GM03348 (cell line): ENCODE measurements at places on chromosomes 7 and 10.

- DNase-seq: no peak
These were observed 125.6 kb downstream of the FANK1 start for GRCh38 chr10:126021833-126022500.

- DNase-seq: no peak
These were observed 126.5 kb upstream of the HABP2 start for GRCh38 chr10:113426181-113426877.

- no peak for DNase-seq
These were observed 209.1 kb downstream of the CREB5 start for GRCh38 chr7:28621369-28621841.

DNA sequence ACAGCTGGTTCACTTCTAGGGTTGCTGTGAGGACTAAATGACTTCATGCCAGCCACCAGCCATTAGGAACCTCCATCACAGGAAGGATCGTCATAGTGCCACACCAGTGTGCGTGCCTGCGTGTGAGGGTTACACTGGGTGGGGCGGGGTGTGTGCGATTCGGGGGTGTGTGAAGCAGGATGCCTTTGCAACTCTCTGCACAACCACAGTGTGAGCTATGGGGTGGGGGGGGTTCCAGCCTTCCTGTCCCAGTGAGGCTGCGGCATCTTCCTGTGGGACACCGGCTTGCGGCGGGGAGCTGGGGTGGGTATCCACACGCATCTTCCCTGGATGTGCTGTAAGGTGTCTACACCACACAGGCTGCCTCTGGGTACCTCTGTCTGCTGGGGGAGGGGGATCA lies 6.9 kb upstream of the ELFN1 start:
- no peak for DNase-seq

GRCh38 chr10:43093423-43094076 lies 16.7 kb downstream of the RET start:
- peak; percentile 45 for DNase-seq

DNA sequence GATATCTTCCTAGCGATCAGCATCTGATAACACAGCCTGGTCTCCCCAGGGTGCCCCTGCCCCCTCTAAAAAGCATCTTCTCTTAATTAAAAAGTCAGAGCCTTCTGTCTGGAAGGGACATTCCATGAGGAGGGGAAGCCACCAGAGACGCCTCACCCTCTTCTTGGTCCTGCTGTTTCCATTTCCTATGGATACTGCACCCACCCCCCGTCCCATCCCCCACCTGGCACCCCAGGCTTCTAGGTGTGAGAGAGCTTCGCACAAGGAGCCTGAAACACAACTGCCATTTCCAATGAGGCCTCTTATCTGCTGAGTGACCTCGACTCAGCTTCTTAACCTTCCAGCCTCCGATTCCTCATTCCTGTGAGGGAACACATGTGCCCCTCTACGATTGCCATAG lies 51.4 kb downstream of the COL13A1 start:
- DNase-seq: no peak

DNA sequence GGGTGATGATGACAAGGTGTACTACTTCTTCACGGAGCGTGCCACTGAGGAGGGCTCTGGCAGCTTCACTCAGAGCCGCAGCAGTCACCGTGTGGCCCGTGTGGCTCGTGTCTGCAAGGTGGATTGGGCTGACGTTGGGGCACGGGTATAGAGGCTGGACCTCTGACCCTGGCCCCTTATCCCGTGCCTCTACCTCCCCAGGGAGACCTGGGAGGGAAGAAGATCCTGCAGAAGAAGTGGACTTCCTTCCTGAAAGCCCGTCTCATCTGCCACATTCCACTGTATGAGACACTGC lies 8.4 kb downstream of the MRPL43 start:
- DNase-seq: no peak

DNA sequence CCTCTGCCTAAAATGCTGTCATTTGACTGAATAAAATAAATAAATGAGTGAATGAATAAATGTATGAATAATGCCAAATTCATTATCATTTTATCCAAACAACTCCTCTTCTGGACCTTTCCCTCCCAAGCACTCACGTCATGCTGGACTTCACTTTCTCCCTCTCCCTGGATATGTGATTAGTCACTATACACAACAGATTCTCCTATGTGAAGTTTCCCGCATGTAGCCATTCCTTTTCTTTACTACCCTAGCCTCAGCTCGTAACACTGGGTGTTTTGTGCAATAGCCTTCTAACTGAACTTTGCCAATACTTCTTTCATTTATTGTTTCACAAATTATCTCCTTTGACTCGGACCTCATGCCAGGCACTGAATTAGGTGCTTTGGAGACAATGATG lies 87.6 kb upstream of the IL6 start:
- no peak for DNase-seq

- DNase-seq: no peak
These were observed 68.4 kb upstream of the PDCD4 start for GRCh38 chr10:110803239-110803749.

GRCh38 chr7:152760854-152761748 lies 1.5 kb downstream of the ACTR3B start:
- DNase-seq: no peak

- no peak for DNase-seq
These were observed 13.1 kb upstream of the SLC26A3 start for GRCh38 chr7:107816011-107816566.

GRCh38 chr10:11975795-11976194 lies 66.8 kb downstream of the UPF2 start:
- DNase-seq: no peak

DNA sequence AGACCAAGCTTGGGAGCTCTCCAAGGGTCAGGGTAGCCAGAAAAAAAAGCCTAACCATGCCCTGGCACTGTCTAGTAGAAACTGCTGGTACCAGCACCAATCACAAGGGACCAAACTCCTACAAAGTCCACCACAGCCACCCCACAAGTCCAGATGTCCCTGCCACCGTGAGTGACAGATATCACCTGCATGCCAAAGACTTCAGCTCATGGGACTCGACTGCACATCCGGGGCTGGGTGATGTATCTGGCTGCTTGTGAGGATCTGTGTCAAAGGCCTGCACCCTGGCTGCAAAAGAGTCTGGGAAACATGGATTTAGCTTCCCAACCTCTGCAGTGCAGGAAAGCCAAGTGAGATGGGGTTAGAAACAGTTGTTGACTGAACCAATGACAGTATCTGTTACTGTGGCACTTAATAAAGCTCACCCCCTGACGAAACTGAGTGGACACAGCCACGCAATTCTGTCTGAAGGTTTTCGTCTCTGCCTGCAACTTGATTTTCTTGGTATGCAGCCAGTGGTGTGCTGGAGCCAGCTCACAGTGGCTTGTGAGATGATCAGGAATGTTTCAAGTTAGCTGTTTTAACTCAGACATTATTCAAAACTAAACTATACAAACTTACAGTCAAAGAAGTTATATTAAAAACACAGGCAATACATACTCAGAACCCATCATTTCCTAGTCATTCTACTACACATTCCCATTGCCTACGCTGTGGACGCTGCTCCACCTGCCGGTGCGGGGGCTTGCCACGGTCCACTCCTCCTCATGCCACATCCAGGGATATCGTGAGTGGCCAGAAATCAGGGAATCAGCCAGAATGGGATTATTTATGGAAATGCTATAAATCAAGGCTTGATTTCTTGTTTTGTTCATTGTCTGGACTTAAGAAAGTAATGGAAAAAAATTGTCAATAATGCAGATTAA lies 9.2 kb downstream of the ZNF488 start:
- peak; percentile 68 for DNase-seq

GRCh38 chr10:79223091-79224048 lies 123.9 kb upstream of the PPIF start:
- no peak for DNase-seq

GRCh38 chr7:138459413-138460175 lies 465 bp upstream of the TRIM24 start:
- DNase-seq: peak; percentile 99

GRCh38 chr10:107807836-107808235 lies 643.3 kb upstream of the SORCS1 start:
- DNase-seq: no peak

DNA sequence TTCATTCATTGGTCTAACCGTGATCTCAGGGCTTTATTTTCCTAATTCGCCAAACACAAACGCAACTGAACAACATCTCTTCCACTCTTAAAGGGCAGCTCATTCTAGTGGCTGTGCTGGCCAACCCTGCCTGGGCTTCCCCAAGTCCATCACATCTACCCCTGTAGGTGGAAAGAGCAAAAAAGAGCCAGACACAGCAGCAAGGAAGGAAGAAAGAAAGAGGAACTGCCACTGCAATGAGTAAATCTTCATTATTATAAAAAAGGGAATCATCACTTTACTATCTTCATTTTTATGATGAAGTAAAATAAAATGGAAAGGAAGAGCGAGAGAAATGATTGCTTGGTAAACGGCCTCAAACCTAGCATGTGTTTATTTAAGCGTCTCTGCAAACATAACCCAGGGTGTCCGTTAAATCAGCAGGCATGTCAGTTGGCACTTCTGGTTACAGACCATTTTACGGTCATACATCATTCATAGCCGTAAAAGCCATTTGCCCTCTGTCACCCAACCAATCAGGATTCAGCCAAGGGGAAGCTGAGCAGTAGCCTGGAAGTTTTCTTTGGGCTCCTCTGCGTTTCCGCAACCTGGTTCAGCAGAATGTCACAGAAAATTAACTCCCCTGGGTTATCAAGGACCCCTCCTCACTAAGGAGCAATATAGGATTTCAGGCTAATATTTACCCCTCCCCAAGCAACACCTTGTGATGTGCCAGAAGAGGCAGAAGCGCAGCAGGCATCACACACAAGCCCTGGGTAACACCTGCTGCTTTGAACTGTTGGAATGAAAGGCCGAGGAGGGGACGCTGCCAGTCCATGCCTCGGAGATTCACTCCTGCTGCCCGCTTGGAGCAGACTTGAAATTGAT lies 234.0 kb downstream of the SNX10 start:
- no peak for DNase-seq

DNA sequence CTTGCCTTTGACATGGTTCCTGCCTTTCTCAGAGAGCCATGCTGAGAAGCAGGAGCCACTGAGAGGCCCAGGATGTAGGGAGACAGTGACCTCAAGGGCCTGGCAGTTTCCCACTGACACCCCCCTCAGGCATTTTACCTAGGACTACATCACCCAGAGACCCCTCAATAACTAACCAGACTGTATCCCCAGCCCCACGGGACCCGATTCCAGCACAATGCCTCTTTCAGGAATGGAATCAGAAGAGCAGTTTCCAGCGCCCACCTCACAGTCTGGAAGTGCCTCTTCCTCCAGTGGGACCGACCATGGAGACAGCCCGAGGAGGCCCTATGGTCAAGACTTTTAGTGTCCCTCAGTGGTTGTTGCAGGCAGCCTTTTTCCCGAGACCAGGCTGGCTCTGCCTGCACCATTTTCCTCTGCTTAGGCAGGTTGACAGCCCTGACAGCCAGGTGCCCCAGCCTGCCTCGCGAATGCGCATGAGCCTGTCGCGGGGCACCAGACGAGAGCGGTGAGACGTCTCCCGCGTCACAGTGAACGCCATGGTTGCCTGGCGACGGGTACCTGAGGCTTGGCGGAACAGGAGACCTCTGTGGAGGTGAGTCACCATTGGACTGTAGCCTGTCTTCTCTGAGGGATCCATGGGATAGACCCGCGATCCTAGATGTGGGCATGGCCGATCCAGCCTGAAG lies 28.4 kb upstream of the ZNF273 start:
- no peak for DNase-seq

- DNase-seq: no peak
These were observed 477.2 kb downstream of the GPAM start for GRCh38 chr10:111706331-111706730.

GRCh38 chr10:128642502-128642901 lies 516.3 kb upstream of the MKI67 start:
- no peak for DNase-seq

DNA sequence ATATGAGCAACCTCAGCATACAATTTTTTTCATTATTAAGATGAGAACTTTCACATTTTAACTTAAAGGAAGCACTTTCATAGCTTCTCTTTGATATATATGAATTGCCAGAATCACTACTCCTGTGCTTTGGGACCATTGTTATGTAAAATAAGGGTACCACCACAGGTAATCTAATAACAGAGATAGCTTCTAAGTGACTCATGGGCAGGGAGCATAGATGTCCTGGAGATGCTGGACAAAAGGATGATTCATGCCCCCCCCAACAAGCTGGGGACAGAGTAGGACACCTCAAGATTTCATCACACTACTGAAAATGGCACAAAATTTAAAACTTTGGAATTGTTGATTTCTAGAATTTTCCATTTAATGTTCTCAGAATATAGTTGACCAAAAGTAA lies 641.1 kb downstream of the PCDH15 start:
- no peak for DNase-seq

- DNase-seq: no peak
These were observed 1.7 kb downstream of the COL28A1 start for GRCh38 chr7:7533831-7534430.

DNA sequence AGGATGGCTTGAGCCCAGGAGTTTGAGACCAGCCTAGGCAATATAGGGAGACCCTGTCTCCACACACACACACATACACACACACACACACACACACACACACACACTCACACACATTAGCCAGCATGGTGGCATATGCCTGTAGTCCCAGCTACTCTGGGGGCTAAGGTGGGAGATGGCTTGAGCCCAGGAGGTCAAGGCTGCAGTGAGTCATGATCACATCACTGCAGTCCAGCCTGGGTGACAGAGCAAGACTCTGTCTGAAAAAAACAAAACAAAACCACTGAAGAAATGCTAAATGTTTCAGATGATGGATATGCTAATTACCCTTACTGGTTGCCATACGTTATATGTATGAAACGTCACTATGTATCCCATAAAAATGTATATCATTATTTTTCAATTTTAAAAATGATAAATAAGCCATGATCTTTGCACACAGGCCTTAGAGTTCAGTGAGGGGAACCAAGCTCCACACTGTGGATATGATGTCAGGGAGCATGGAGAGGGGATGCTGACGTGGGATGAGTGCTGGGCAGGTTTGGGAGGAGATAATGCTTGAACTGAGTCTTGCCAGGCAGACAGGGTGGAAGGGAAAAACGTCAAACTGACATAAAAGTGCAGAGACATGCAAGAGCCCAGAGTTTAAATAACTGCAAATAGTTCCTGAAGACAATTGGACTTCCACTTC lies 45.9 kb upstream of the ARHGAP12 start:
- DNase-seq: no peak

- DNase-seq: no peak
These were observed 438.1 kb downstream of the SUGCT start for GRCh38 chr7:40572810-40573465.

GRCh38 chr10:13684806-13685482 lies 98.2 kb downstream of the PRPF18 start:
- DNase-seq: peak; percentile 27

GRCh38 chr7:1922071-1922869 lies 252.2 kb downstream of the ELFN1 start:
- DNase-seq: peak; percentile 81

DNA sequence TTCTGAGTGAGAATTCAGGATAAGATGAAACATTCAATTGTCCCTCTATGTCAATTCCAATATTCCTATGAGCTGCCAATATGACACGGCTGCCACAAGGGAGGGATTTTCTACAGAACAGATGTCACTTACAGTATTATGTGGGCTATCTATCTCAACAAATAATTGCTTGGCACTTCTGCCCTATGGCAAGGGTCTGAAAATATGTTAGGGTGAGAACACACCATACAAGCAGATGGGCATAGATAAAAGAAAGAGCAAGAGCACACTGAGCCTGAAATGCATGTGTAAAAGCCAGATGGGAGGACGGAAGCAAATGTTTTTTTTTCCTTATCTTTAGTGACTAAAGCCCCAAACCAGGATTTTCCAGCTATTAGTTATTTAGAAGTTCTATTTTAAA lies 70.1 kb upstream of the TFEC start:
- DNase-seq: no peak
